ENCODE measurements at places on chromosomes 1 and 21.

- DNase-seq = no peak
These were observed 35.0 kb upstream of the TMEM51 start for GRCh38 chr1:15118579-15118978.

- no peak for DNase-seq
These were observed 488.7 kb upstream of the USP24 start for GRCh38 chr1:55703726-55704363.

GRCh38 chr1:65112811-65113210 lies 35.2 kb upstream of the AK4 start:
- no peak for DNase-seq

DNA sequence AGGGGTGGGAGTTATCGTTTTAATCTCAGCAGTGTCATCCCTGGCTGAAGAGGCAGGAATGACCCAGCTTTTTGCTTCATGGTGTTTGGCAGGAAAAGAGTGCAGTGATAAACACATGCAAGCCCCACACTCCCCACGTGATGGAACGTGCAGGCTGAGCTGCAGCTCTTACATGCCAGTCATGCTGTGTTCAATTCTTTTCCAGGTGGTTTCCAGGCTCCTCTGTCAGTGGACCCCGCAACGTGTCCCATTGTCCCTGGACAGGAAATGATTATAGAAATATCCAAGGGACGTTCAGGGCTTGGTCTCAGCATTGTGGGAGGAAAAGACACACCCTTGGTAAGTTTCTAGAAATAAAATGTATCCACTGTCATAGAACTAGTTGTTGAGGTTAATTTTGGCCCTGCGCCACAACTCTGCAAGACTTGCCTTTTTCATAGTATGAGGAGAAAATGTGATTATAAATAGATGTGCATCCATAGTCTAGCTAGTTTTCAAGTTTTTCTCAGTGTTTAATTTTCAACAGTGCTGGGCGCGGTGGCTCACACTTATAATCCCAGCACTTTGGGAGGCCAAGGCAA lies 110.2 kb upstream of the L1TD1 start:
- DNase-seq = no peak

- no peak for DNase-seq
These were observed 61.8 kb upstream of the POU2F1 start for GRCh38 chr1:167158813-167159275.

All from NCI-H748 treated with DMSO at 0.1 percent for 48 hours (cell line).